ENCODE measurements at places on chromosomes 13 and 19.

DNA sequence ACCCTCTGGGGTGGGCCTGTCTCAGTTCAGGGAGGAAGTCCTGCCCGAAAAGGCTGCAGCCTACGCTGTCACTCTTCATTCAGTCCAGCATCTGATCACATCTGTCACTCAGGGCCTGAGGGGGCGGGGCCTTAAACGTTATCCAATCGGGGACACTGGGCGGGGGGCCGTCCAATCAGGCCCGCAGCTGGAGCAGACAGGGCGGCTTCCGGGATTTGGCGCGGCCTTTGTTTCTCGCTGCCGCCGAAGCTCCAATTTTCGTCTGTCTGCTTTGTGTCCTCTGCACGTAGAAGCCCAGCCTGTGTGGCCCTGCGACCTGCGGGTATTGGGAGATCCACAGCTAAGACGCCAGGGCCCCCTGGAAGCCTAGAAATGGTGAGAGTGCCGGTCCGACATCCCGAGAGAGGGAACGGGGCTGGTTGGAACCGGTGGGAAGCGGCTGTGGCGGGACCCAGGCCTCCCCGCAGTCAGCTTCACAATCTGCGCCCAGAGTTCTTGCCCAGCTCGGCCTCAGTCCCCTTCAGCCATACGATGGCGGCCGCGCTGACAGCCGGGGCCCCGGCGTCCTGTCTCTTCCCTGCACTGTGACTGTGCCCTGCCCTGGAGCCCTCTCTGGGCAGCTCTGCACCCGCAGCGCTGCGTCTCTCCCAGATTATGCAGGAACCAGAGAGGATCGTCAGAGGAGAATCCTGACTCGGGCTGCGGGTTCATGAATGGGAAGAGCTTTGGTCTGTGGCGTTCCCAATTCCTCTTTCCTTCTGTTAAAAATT lies at the start of gene ZNF730:
Gene ZNF730 (plus strand): TSS at position 224 of the 770 bp plus-strand sequence. CDS start 149 bp downstream, at position 373.
- DNase-seq, result peak; percentile 44

GRCh38 chr19:43423779-43424178 lies 9.1 kb downstream of the TEX101 start:
- no peak for DNase-seq

DNA sequence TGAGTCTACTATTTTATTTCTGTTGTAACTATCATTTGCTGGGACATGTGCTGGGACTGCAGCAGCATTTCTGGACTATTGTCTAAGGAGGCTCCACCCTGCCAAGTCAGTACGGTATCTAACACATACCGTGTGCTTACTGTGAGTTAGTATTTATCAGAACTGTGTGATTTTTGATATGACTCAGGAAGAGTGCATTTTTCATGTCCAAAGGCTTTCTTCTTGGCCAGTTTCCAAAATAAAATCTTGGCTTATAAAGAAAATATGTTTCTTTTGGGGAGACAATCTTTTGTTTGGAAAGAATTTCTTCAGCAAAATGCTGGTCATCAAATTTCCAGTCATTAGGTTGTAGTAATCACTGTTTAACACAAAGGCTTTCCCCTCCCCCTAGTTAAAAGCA lies 11.6 kb downstream of the PARP4 start:
- DNase-seq, result no peak

GRCh38 chr19:44839276-44839675 lies 6.8 kb upstream of the NECTIN2 start:
- DNase-seq, result no peak

DNA sequence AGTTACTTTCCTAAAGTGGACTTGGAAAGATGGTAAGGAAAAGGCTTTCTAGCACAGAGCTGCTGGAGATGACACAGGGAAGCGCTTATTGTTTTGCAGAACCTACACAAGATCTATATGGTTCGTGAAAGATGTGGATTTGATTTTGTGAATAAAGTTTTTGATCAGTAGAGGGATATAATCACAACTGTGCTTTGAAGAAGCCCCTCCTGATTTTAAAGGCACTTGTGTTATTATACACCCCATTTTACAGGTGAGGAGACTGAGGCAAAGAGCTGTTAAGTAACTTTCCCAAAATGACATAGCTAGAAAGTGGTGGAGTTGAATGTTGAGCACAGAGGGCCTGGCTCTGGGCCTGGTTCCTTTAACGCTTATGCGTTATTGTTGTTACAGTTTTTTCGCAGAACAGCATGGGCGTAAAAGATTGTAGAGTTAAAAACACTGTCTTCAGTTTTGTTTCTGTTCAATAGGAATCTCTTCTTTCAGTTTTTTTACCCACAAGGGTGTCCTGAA lies 1.4 kb downstream of the TDRD3 start:
- DNase-seq, result peak; percentile 2

- DNase-seq, result no peak
Observed at GRCh38 chr13:41107584-41108014, 25.0 kb downstream of the KBTBD6 start.

DNA sequence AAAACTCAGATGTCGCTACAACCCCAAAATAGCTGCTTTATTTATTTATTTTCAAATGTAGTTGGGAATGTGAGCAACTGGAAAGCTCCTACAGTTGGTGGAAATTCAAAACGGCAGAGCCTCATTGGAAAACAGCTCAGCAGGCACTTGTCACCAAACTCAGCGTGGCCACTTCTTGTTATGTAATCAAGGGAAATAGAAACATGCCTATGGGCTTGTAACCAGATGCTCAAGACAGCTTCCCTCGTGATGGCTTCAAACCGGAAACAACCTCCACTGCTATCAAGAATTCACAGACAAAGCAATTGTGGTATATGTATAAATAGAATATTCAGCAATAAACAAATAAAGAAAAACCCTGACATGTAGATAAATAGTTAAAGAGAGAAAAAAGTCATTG lies 627.8 kb upstream of the SLC10A2 start:
- DNase-seq, result no peak

DNA sequence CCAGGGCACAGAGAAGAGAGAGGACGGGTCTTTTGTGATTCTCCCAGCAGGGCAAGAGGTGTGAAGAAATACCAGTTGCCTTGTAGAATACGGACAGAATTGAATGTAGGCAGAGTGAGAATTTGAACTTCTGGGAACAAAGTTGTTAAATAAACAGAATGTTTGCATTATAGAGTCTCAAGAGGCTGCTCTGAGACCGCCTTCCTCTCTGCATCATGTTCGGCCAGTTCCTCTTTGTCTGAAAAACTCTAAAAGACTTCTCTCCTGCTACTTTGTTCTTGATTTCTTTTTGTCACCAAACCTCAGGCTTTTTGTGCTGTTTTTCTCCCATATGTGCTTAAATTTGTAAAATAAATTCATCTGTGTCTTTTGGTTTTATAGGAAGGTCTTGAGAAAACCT lies 256.4 kb downstream of the DLEU7 start:
- no peak for DNase-seq

GRCh38 chr19:46410205-46411087 lies 2.9 kb downstream of the CCDC8 start:
- DNase-seq, result no peak
